ENCODE measurements at places on chromosomes 11 and 22.

GRCh38 chr11:103806130-103806895 lies 230.1 kb upstream of the DDI1 start:
- no peak for DNase-seq

DNA sequence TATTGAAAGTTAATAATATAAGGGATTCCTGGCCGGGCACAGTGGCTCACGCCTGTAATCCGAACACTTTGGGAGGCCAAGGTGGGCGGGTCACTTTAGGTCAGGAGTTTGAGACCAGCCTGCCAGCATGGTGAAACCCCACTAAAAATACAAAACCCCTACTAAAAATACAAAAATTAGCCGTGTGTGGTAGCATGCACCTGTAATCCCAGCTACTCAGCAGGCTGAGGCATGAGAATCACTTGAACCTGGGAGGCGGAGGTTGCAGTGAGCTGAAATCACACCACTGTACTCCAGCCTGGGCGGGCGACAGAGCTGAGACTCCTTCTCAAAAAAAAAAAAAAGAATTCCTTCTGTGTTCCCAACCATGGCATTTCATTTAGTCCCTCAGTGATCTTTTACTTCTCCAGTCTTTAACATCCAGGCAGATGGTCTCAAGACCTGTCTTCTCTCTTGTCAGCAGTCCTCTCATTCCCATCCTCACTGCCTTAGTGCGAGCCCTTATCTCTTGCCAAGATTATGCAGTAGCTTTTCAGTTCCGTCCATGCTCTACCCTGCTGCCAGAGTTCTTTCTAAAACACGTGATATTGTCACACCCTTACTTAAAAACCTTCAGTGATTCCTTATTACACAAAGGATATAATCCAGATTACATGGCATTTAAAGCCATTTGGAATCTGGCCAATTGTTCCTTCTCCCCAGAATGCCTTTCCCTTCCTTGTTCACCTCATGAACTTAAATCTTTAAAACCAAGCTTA lies 17.9 kb downstream of the RTN3 start:
- DNase-seq, result no peak

DNA sequence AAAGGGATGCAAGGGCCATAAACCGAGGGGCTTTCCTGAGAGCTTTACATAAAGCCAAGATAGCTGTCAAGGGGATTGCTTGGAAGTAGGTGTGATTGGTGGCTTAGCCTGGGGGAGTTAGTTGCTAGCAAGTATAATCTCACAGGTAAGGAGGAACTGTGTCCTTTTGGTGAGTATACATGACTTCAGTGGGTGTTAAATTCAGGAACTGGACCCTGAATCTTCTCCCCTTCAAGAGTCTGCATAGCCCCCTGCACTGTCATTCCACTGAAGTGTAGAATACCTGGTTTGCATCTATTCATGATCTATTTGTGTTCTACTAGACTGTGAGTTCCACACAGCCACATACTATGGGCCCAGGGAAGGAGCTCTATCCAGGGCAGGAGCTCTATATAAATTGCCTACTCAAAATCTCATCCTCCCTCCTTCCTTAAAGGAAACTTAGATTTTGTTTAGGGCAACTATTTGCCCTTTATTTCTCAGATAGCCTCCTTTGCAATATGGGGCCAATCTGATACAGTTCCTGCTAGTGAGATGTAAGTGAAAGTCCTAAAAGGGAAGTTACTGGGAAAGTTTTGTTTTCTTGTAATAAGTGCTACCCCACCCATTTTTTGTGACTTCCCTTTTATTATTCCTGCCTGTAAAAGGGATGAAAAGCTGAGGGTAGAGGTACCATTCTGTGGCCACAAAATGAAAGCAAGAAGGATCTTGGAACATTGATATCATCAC lies 120.5 kb downstream of the PGR start:
- no peak for DNase-seq

DNA sequence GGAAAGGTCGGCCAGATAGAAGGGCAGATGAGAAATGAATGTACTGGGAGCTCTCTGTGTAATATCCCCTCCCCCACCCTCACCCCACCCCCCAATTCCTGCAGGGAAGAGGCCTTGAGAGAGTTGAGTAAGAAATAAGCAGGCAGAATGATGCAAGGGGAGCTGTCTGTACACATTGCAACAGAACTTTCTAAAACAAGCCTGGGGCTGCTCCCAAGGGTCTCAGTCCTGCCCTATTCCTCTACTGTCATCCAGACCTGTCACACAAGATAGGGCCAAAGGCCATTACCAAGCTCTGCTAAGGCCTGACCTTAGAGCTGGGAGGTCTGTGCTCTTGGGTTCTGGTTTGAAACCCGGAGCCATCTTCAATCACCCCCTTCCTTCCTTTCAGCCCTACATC lies 5.7 kb upstream of the DGAT2 start:
- no peak for DNase-seq

DNA sequence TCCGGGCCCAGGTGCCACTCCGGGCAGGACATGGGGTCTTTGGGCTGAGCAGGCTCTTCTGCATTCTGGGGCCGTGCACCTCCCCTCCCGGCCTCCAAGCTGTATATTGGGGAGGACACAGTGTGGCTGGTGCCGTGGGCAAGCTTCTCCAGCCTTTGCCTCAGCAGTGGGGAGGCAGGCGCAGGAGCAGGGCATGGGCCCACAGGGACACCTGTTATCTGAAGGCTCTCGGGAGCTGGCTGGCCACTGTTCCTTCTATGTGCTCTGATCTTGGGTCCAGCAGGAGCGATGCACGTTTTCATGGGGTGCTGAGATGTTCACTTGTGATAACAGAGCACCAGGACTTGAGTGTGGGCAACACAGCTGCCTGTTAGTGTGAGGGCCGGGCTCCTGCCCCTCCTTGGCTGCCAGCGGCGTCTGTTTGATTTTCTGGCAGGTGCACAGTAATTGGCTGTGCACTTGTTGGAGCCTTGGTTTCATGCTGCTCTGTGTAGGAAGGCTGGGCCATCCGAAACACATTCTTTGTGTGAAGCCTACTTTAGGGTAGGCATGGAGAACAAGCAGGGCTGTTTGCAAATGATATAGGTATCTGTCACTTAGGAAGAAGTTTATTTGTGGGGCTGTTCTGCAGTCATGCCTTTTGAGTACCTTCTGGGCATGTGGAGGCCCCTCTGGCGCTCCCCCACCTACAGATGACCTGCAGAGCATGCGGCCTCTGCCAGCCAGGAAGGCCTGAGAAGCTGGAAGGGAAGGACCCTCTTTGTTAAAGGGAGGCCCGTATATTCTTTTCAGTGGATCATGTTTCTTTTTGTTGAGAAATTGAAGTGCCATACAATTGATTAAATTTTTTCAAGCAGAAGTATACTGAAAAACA lies 201.5 kb downstream of the TBC1D22A start:
- DNase-seq, result peak; percentile 52

- DNase-seq, result no peak
Measured at GRCh38 chr11:46161201-46161600, 39.9 kb upstream of the PHF21A start.

- peak; percentile 73 for DNase-seq
Measured at GRCh38 chr11:17598700-17599459, 51.8 kb downstream of the OTOG start.

DNA sequence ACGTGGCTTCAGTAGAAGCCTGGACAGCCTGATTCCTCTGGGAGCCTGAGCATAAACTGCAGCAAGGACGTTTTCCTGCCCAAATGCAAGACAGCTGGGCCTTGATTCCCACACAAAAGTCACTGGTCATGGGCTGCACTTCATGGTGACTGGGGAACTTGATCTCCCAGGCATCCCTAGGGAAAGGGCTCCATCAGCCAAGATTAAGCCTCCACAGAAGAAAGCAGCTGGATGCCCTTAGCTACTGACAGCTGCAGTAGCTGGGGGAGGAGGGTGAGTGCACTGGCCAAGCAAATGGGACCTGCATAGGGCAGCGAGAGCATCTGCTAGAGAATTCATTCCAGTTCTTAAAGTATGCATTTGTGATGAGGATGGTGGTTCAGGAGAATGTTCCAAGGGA lies 267.4 kb upstream of the ISX start:
- DNase-seq, result no peak

DNA sequence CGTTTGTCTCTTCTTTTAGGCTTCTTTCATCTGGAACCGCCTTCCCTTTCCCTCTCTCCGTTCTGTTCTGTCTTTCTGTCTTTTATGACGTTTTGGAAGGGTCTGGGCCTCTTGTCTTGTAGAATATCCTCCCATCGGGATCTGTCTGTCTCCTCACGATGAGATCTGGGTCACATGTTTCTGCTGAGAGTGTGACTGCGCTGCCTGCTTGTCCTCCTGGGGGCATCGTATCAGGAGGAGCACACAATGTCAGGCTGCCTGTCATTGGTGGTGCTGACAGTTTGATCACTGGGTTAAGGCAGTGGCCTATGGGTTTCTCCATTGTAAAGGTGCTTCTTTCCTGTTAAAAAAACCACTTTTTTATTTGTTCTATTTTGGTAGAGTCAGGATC lies 60.4 kb upstream of the PARVG start:
- DNase-seq, result peak; percentile 10

- no peak for DNase-seq
Measured at GRCh38 chr11:126082251-126083109, 19.8 kb upstream of the CDON start.

DNA sequence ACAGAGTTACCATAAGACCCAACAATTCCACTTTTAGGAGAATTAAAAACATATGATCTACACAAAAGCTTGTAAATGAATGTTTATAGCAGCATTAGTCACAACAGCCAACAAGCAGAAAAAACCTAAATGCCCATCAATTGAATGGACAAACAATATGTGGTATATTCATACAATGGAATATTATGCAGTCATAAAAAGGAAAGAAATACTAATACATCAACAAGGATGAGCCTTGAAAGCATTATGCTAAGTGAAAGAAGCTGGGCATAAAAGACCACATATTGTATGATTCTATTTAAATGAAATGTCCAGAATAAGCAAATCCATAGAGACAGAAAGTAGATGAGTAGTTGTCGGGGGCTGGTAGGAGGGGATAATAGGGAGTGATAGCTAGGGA lies 5.0 kb downstream of the MPZL2 start:
- no peak for DNase-seq

Data from sigmoid colon (tissue), 7 donors.